ENCODE measurements at places on chromosomes 1 and 21.

GRCh38 chr1:97140611-97141010 lies 419.0 kb downstream of the PTBP2 start:
- no peak for DNase-seq

DNA sequence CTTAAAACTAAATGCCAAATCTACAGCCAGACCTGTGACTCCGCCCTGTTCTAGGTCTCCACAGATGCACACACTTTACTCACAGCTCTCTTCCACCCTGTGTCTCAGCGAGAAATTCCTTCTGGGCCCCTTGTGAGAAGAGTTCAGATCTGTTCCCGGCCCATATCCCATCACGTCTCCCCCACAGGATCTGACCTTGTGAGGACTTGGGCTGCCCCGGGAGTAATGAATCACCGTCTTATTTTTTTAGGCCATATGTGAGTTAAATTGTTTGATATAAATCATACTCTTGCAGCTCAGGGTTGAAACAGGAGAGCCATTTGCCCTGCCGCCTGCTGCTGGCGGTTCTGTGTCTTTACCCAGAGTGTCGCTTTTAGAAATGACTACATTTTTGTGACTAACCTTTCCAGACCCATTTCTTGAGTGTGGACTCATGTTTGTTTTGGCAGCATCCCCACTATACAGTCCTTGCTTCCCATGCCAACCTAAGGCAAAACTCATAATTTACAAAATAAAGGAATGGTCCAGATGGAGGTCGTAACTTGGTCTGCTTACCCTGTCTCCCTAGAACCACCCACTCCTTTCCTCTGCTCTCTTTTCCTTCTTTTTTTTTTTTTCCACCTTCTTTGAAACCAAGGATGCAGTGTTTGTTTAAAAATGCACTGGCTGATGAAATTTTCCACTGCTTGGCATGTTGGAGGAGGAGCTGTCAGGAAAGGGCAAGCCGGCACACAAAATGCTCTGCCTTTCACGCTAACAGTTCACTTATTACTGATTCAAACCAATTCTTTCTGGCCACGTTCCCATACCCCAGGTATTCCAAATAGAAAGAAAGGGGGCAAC lies 98.0 kb upstream of the C1orf105 start:
- no peak for DNase-seq

DNA sequence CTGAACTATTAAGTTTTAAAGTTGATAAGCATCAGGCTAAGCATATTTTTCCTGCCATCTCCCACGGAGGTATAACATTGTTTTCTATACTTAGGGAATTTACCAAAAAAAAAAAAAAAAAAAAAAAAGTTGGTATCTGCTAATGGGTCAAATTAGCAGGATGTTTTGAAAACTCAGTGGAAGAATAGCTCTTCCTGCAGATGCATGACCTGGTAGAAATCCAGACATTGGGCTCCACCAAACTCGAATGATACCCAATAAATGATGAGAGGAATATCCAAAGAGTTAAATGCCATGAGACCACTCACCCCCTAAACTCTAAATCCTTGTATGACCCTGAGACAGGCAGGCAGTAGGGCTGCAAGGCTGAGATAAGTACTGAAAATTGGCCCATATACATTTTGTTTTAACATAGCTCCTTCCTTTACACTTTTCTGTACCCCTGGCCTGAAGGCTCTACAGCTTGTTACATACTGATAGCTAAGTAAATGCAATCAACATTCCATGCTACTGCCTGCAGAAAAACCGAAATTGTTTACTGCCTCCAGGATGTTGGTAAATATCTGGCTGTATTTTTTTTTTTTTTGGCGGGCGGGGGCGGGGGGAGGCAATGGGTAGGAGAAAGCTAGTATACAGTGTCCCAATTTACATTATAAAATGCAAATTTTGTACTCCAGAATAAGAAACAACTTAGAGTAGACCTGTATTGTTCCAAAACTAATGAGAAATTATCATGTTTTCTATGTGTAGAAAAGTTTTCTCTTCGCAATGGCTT lies 57.6 kb downstream of the NFIA start:
- no peak for DNase-seq

- no peak for DNase-seq
Measured at GRCh38 chr1:208808301-208808700, 564.1 kb upstream of the PLXNA2 start.

DNA sequence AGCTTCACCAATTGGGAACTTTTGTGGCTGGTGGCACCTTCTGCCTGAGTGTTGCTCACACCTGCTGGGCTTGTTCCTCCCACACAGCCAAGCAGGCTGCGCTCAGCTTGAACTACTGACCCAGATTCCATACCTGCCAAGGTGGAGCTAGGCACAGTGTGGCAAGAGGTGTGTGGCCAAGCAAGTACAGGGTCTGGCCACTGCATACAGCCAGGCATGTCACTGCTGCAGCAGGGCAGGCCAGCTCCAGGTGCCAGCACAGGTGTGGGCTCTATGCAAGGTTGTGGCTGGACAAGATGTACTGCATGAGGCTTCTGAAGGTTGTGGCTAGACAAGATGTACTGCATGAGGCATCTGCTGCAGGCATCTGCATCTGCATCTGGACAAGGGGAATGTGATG lies 1254.8 kb downstream of the AMY1C start:
- no peak for DNase-seq

- no peak for DNase-seq
Measured at GRCh38 chr1:199948587-199949280, 78.8 kb upstream of the NR5A2 start.
